Stimulated activated CD4-positive, alpha-beta T cell treated with anti-CD3 and anti-CD28 coated beads, Interleukin-12 subunit alpha, Interleukin-12 subunit beta, amount 100 ng/mL, for 24 hours (primary cell): ENCODE measurements at places on chromosomes 6 and 20.

DNA sequence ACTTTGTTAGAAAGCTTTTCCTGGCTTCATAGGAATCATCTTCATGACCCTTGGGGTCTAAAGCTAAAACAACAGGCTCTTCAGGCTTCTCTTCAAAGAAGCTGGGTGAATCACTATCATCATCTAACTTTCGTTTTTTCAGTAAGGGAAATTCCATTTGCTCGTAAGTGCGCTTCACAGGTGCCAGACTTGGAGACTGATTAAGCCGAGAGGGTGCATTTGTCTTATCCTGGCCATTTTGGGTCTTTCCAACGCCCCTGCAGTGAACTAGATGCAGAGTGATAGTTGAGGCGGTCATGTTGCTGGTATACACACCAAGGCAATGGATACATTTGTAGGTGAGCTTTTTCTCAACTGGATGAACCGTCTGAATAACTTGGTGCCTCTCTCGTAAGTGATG, 38.8 kb downstream of the ADNP start:
- no peak for DNase-seq

DNA sequence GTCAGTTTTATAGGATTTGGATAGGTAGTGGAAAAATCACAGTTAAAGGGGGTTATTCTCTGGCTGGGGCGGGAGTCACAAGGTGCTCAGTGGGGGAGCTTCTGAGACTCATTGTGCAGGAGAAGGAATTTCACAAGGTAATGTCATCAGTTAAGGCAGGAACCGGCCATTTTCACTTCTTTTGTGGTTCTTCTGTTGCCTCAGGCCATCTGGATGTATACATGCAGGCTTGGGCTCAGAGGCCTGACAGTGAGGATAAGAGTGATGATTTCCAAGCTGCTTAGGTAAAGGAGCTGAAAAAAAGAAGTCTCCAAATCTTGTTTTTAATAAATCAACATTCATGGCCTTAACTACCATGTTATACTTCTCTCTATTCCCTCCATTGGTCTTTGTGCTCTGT, 622.9 kb upstream of the ID4 start:
- no peak for DNase-seq

GRCh38 chr20:59678951-59679350, 74.6 kb downstream of the PHACTR3 start:
- DNase-seq = no peak

GRCh38 chr6:166507380-166507779, 79.1 kb downstream of the RAMACL start:
- DNase-seq = no peak

GRCh38 chr6:39282774-39283173, 31.4 kb downstream of the KCNK17 start:
- DNase-seq = no peak

GRCh38 chr6:168305096-168305749, 14.4 kb downstream of the DACT2 start:
- DNase-seq = no peak

- DNase-seq = no peak
Measured at GRCh38 chr20:41615676-41616075, 2.5 kb downstream of the CHD6 start.

- DNase-seq = no peak
Measured at GRCh38 chr6:41586252-41587007, 40.2 kb downstream of the FOXP4 start.

DNA sequence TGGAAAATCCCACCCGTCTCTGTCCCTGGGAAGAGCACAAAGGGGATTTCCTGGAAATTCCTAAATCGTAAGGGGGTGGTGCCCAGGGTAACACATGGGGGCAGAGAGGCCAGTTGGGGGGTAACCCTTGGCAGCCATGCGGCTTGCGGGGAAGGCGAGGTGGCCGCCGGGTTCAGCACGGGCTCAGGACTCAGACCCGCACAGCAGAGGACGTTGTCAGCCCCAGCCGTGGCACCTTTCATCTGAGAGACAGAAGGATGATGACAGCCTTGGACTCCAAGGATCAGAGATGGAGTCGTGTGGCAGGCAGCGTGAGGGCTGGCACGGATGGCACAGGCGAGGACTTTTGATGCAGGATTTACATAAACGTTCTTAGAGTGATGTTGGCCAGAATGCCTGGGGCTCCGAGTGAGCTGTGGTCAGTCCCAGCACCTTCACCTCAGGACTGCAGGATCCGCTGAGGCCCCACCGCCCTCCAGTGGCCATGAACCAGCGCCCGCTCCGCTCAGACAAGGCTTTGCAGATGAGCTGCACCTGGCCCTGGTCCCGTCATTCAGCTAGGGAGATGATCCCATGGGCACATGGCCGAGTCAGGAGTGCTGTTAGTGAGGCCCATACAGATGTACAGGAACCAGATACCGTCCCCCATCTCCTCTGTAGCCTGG, 190.3 kb downstream of the TAF4 start:
- no peak for DNase-seq

DNA sequence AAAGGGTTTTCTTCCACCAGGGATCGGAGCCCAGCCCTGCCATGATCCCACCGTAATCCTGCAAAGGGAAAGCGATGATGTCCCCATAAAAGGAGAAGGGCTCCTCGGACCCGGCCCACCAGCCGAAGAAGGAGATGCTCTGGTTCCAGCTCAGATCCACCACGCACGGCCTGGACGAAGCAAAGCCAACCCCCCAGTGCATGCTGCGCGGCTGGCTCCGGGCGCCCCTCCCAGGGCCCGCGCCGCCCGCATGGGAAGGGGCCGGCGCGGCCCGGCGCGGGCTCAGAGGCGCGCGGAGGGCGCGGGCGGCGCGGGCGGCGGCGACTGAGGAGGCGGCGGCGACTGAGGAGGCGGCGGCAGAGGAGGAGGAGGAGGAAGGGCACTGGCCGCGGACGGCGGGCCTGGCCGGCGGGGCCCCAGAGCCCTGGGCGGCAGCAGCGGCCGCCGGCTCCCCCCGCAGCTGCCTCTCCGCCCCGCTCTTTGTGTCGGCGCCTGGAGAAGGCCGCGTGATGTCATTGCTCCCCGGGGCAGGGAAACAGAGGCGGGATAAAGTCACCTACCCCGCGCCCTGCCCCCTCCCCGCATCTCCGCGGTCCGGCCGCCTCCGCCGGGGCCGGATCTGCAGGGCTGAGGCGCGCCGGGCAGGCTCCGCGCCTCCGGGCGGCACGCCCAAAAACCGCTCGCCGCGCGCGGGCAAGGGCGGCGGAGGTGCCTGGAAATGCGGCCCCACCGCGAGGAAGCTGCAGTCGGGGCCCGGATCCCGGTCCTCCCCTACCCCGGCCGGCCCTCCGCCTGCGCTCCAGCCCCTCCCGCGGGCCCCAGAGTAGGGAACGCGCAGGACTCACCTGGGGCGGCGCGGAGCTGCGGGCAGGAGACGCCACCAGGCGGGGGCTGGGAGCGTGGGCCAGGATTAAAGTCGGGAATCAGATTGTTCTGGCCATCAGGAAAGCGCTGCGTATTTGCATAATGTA, at the start of gene FAXC:
Gene FAXC, minus strand, starts transcription at position 504 of the 971 bp plus-strand sequence. Its CDS starts 302 bp downstream, at position 202.
- DNase-seq = no peak

DNA sequence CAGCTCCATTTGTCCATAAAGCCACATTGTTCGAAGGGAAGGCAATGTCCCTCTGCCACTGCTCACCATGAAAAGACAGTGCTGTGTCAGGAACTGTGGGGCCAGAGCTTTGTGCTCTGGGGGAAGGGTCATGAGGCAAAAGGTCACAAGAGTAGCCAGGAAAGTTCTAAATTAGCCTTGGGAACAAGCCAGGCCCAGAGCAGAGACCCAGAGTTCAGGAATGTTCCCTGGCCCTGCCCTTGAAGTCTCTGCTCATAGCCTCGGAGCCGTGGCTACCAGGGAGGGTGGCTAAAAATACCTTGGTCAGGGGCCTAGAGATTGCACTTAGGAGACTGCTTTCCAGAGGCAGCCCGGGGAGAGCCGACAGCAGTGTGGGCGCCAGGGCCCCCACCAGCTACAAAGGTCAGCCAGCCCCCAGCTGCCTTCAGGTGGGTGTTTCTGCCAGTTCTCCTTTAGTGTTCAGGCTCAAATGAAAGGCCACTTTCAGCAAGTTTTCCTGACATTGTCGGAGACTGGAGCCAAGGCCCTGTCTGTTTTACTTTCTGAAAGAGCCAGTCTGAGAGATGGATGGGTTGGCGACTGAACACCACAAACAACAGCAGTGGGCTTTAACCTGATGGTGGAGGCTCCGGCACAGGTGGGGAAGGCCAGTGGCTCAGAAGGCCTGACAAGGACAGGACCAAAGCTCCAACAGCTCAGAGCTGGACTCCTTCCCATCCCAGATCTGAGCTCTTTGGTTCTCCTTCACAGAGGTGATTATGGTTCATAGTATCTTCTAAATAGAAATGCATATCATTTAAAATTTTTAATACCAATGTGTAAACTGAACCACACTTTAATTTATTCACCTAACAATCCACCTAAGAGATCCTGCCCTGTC, 76.2 kb downstream of the CDH26 start:
- no peak for DNase-seq

DNA sequence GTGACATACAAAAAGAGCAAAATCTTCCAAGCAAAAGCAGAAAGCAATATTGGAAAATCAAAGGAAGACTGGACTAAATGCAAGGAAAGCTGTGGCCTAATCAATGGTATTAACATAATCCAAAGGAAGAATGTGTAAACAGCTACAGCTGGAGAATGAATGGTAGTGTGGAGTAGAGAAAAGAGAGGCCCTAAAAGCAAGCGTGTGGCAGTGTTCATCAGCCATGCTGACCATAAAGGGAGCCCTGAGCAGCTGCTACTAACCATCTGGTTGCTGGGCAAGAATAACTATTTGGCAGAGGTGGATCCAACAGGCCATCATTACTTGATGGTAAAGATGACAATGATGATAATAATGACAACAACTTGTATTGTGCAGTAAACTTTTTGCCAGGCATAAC, 148.5 kb upstream of the BEND6 start:
- DNase-seq = no peak

DNA sequence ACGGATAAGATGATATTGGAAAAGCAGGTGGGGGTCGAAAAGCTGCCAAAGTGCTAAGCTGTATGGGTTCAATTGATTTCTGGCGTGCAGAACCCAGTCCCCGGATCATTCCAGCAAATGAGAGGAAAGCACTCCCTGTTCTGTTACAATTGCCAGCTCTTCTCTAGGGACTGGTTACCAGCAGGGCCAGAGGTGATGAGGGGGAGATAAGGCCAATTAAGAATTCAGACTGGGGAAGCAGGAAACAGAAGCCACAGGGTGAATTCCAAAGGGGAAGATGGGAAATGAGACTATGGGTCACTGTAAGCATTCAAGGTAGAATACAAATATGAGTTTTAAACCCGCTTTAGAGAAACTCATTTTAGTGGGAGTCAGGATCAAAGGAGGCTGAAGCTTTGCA, 349.4 kb upstream of the MAP3K7 start:
- DNase-seq = no peak

GRCh38 chr6:45922728-45923351, 92.8 kb downstream of the CLIC5 start:
- DNase-seq = peak; percentile 14

GRCh38 chr20:23153696-23154341, 67.7 kb upstream of the CD93 start:
- DNase-seq = no peak

DNA sequence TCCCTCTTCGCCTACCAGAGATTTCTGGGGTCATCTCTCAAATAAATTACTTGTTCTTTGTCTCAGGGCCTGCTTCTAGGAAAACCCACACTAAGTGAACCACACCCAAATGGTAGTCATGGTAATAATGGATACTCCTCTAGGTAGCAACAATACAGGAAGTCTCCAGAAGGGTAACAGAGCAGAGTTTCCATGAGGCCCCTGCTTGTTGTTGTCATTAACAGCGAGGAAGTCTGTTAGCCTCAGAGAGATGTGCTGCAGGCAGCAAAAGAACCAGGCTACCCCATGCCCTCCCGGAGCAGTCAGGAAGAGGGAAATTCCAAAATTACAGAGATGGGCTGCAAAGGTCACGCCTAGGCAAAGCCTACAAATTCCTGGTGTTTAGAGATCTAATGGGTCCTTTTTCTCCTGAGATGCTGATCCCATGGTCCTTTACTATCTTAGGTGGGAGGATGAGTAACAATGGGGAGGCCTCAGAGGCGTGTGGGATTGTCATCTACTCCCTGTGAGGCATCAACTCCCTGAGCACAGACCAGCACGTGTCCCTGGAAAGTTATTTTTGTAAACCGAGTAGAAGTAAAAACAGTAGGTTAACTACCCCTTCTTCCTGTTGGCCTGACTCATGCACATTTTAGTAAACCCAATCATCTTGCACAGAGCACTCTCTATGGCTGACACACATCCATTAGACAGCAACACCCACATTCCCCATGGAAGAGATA, 10.1 kb downstream of the ISM1 start:
- peak; percentile 18 for DNase-seq

DNA sequence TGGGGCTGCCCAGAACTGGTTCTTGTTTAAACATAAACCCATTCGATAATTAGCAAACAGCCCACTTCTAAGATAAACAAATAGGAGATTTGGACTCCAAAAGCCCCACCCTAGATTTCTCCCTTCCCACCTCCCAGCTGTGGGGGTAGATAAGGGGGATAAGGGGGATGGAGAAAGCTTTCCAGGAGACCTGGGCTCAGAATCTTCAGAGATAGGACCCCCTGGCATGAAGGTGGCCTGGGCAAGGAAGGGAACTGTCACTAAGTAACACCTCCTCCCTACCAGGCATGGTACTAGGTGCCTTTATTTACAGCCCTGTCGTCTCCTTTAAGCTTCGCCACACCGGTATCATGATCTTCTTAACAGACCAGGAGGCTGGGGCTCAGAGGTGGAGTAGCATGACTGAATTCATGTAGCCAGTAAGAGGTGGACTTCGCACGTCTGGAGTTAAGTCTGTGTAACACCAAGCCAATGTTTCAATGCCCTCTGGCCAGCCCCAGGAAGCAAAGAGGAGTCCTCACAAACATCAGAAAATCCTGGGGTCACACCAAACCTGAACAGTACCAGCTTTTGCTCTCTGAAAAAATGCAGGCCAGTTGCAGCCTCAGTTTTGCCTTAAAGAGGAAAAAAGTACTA, 4.6 kb downstream of the SDC4 start:
- DNase-seq = no peak

- DNase-seq = no peak
Measured at GRCh38 chr6:113068570-113068969, 721.4 kb downstream of the RFPL4B start.

DNA sequence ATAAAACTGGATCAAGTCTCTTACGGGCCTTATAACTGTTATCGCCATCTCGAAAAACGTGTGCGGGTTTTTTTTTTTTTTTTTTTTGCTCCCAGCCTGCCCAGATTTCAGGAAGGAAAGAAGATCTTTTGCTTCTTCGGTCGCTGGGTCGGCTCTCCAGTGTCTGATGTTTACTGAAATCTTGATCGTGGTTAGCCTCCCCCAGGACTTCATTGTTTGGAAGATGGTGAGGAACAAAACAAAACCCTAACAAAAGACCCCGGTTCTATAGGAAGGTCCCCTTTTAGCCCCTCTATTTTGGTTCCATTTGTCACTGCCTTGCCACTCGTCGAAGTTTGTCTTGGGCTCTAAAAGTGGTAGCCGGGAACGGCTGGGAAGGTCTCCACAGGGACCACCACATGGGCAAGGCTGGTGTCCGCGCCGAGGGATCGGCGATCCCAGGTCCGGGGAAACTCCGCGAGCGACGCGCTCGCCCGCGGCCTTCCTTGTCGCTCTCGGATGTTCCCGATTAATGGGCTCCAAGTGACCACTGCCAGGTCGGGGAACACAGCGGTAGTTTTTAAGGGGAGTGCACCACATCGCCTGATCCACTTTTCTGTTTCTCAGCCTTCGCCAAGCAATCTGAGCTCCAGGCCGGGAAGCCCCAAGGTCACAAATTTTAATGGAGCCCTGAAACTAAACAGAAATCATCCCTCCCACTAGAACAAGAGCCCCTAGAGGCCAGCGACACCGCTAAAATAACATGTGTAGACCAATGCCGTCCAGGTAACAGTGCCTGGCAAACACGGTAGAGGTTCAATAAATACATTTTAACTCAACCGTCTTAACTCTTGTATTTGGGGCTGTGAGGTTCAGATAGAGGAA, 27.0 kb downstream of the TRIM27 start:
- DNase-seq = no peak

- DNase-seq = peak; percentile 30
Measured at GRCh38 chr20:48823960-48824498, 3.8 kb downstream of the PREX1 start.
